ENCODE measurements at places on chromosomes 6 and 20. TPM values are rescaled to one million over a fixed set of nuclear protein-coding genes. Genes with fewer than 3 reads are reported as not detected.

GRCh38 chr6:54716877-54717276 is 129.7 kb upstream of the FAM83B start:
- DNase-seq, result no peak

The LATS1 gene
- 14.6 TPM for total RNA-seq

- DNase-seq, result no peak
These were observed 4.1 kb downstream of the MTRES1 start for GRCh38 chr6:107032051-107032450.

GRCh38 chr6:105769197-105769596 is 316.9 kb upstream of the PRDM1 start:
- no peak for DNase-seq

- DNase-seq, result no peak
These were observed 74.0 kb upstream of the SYNJ2 start for GRCh38 chr6:157907651-157908050.

The BFSP1 gene
- total RNA-seq, result 0.83 TPM

GRCh38 chr20:19864130-19864529 is 106.1 kb downstream of the RIN2 start:
- no peak for DNase-seq

GRCh38 chr6:89940225-89941027 is 46.2 kb downstream of the GJA10 start:
- DNase-seq, result no peak

- no peak for DNase-seq
These were observed 5.6 kb downstream of the MAP3K5 start for GRCh38 chr6:136786658-136787057.

The WASF1 gene
- total RNA-seq, result 0.78 TPM

DNA sequence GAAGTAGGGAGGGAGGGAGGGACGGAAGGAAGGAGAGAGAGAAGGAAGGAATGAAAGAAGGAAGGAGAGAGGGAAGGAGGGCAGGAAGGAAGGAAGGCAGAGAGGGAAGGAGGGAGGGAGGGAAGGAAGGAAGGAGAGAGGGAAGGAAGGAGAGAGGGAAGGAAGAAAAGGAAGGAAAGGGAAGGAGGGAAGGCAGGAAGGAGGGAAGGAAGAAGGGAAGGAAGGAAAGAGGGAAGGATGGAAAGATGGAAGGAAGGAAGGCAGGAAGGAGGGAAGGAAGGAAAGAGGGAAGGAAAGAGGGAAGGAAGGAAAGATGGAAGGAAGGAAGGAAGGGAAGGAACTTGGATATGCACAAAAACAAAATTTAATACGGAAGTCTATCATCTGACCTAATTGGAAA is 844.5 kb upstream of the DEFB115 start:
- no peak for DNase-seq

The PPP1R3G gene
- 7.7 TPM for total RNA-seq

- DNase-seq, result no peak
These were observed 118.4 kb upstream of the BTBD3 start for GRCh38 chr20:11799281-11799684.

The SLC17A3 gene
- not detected for total RNA-seq

DNA sequence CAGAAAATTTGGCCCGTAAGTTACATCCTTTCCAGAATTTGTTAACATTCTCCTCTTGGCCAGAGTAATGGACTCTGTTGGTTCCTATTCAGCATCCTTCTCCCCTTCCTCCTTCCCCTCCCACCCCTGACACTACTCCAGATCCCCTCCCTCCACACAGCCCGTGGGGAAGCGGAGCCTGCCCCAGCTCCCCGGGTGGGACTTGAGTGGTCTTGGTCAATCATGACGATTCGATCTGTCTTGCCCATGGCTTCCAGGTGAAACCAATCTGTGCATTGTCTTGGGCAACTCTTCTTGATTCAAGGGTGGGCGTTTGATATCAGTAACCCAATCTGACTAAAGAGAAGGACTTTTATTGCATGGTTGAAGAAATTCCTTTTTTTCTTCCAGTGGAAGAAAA is 143.9 kb downstream of the ANKRD60 start:
- DNase-seq, result no peak

DNA sequence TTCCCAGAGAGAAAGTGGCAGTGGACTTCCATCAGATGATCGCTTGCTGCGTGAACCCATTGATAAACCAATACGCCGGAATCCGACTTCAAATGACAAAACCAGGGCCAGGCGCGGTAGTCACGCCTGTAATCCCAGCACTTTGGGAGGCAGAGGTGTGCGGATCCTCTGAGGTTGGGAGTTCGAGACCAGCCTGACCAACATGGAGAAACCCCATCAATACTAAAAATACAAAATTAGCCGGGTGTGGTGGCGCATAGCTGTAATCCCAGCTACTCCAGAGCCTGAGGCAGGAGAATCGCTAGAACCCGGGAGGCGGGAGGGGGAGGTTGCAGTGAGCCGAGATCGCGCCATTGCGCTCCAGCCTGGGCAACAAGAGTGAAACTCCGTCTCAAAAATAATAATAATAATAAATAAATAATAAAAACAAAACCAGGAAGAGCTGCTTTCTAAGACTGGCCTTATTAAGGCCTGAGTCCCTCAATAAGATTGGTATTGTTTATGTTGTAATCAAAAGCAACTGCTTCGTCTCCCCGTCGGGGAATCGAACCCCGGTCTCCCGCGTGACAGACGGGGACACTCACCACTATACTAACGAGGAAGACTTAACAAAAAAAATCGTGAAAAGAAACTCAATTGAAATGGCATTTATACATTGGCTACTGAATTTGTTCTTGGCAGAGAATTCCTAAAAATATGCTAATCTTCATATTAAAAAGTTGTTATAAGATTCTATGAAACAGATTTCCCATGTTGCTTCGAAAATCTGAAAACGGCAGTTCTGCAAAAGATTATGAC is 110.2 kb upstream of the ZNF184 start:
- DNase-seq, result no peak

DNA sequence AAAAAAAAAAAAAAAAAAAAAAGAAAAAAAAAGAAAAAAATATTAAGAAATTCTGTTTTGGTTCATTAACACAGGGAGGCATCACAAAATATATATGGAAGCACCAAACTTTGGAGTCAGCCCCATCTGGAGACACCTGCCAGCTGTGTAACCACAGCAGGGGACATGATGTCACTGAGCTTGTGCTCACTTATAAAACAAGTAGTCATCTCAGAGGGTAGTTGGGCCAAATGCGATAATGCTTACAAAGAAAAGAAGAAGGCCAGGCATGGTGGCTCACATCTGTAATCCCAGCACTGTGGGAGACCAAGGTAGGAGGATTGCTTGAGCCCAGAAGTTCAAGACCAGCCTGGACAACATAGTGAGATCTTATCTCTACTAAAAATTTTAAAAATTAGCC is 1.1 kb upstream of the BNIP5 start:
- DNase-seq, result no peak

The SPAG4 gene
- total RNA-seq, result 3.5 TPM

The SASH1 gene
- 20.5 TPM for total RNA-seq

The TAAR6 gene
- not detected for total RNA-seq

GRCh38 chr6:149266659-149267058 is 50.9 kb upstream of the TAB2 start:
- DNase-seq, result no peak

GRCh38 chr6:162056061-162056460 is 671.5 kb downstream of the PRKN start:
- DNase-seq, result no peak

The SAPCD1 gene
- 0.86 TPM for total RNA-seq

The PRDM13 gene
- total RNA-seq, result not detected

GRCh38 chr20:44324343-44324742 is 12.5 kb upstream of the R3HDML start:
- no peak for DNase-seq

The CST4 gene
- not detected for total RNA-seq

The BPIFB1 gene
- not detected for total RNA-seq

DNA sequence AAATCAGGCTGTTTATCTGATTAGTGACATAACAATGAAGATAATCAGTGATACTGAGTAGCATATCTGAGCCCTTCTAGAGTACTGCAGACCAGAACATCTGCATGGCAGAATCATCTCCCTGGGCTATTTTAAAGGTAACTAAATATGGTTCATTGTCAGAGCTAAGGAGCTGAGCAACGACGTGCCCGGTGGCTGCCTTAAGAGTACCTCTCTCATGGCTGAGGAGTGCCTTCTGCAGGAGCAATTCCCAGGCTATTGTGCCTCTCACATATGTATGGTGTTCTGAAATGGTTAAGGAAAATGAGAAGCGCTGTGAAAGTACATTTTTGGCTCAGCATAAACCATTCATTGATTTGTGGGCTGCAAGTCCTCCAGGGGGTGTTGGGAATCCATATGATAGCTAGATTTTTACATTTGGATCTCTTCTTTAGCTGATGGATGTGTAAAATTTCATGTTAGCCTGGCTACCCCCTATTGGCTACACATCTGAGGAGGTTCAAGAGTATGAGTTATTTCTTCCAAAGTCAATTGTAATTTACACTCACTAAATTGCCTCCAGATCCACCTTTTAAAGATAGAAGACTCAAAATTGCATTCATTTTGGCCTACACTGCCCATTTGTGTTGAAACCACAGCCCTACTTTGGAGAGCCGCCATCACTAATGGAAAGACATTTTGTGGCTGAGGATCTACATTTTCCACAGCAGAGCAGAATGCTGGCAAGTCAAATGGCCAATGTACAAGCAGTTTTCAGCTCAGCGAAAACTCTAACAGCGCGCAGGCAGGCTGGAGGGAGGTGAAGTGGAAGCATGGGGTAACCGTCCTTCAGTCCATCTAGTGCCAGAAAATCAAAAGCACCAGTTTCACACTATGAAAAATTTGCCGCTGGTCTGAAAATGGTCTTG is 198.0 kb downstream of the SIM1 start:
- DNase-seq, result no peak

GRCh38 chr6:74936886-74937285 is 269.0 kb downstream of the COL12A1 start:
- DNase-seq, result no peak

The GGT7 gene
- total RNA-seq, result 20.1 TPM

GRCh38 chr6:119323931-119324330 is 25.6 kb downstream of the MAN1A1 start:
- no peak for DNase-seq

All from cardiac septum (tissue), 1 donor.